DMS79 (cell line): ENCODE measurements at places on chromosomes 11 and 22.

- DNase-seq: no peak
These were observed 82.9 kb downstream of the ETS1 start for GRCh38 chr11:128504486-128504885.

GRCh38 chr22:47000256-47000655 lies 237.8 kb downstream of the TBC1D22A start:
- DNase-seq: no peak

DNA sequence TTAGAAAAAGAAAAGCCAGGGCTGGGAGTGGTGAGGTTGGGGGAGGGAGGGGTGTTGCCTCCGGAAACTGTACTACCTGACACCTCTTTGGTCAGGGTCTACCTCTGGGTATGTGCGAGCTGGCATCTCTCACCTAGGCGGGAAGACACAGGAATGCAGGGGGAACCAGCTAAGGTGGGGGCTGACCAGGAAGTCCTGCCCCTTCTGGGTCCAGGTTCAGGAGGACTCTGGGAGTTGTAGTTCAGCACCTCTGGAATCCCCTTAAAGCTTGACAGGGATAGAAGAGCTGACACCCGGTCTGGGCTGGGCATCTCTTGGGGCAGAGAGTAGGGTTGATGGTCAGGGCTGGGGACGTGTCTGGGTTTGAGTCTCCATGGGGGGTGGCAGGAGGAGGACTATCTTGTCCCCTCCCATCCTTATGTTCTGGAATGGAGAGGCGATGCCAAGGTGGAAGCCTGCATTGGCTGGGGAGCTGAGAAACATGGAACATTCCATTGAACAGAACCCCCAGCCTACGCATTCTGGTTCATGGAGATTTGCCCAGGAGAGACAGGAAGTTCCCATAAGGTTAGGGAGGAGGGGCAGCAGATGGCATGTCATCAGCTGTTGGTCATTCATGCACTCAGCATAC lies 2.1 kb upstream of the KIAA1671 start:
- no peak for DNase-seq

- DNase-seq: no peak
These were observed 97.1 kb downstream of the EXT2 start for GRCh38 chr11:44192462-44193100.

DNA sequence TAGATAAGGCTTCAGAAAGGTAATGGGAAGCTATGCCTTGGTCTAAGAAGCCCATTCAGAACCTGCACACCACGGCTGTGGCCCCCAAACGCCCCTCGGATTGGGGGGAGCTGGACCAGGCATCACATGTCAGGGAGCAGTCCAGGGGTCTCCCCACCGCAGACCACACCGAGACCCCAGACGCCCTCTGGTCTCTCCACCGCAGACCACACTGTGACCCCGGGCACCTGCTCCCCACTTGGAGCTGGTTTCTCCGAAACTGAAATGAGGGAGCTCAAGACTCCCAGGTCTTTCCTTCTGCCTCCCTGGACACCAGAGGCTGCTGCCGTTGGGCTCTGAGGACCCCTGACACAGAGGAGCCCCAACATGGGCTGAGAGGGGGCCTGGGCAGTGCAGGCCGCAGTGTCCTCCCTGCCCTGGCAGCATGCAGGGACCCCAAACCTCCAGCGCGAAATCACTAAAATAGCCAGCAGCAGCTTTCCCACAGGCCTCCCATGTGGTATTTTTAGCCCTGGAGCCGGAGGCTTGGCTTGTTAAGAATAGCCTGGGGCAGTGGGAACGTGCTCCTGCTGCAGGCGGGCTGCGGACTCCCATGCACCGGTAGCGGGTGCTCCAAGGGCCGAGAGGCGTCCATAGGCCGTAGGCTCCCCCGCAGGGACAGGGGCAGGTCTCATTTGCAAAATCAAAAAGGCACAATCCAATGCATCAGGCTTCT lies 7.7 kb downstream of the LINC01488 start:
- DNase-seq: no peak

DNA sequence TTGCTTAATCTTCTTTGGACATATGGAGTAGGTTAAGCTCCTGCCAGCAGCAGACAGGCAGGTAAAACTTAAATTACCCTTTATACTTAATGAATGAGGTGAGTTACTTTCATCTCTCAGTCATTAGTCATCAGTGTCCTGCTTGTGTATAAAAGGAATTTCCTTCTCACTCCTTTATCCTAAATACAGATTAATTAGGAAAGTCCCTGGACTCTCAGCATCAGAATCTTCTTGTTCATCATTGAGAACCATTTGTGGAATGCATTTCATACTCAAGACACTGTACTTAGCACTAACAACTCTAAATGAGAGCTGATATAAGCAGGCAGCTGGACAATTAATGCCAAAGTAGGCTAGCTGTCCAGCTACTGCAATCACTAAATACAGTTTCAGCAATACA lies 630.4 kb downstream of the METTL15 start:
- DNase-seq: no peak

DNA sequence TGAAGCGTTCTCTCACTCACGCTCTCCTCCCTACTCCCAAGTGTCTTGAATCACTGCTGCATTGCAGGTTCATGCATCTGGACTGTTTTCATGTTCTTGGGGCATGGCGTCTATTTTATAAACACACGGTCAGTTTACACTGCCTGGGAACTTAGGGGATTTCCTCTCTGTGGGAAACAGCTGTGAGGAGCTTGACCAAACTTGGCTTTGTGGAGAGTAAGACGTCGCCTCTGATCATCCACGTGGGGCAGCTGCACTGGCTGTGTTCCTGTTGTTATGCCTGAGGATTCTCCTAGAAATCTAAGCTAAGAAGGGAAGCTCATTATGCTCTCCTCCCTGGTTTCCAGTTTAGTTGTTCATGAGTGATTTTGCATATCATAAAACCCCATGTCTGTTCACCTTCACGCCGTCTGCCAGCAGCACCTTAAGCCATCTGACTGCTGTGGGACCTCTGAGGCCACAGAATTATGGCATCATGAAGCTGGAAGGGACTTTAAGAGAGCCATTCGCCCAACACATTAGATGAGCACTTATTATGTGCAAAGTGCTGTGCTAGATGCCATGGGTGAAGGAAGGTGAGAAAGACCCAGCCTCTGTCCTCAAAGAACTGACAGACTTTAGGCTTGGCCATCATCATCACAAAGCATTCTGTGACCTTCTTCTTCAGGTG lies 38.8 kb upstream of the POU2AF1 start:
- DNase-seq: peak; percentile 86

- DNase-seq: no peak
These were observed 73.4 kb downstream of the WNT7B start for GRCh38 chr22:45903355-45904135.

- no peak for DNase-seq
These were observed 33.0 kb downstream of the FAM168A start for GRCh38 chr11:73564903-73565302.

GRCh38 chr11:28666632-28667031 lies 558.4 kb downstream of the METTL15 start:
- no peak for DNase-seq

GRCh38 chr11:110133160-110133559 lies 40.0 kb downstream of the ZC3H12C start:
- no peak for DNase-seq

DNA sequence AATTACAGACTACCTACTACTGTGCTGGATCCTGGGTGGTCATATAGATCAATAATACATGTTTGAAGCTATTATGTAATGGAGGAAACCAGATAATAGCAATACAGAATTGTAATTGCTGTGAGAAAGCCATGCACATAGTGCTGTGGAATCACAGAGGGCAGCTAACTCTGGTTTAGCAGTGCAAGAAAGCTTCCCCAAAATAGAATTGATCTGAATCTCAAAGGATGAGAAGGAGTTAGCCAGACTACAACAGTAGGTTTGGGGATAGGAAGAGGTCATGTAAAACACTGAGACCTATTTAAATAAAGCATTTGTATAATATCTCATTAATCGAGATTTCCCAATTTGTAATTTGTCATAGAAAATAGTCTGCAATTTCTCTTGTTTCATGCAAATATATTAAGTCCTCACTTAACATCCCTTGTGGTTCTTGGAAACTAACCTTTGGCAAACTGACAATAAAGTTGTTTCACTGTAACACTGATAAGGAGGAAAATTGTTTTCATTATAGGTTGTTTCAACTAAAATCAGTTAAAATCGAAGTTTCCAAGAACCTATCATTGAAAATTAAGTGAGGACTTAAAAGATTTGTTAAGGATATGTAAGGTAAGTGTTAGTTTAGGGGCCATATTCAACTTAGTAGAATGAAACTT lies 7.6 kb downstream of the C11orf58 start:
- DNase-seq: no peak

GRCh38 chr11:119673052-119673758 lies 55.8 kb downstream of the NECTIN1 start:
- DNase-seq: peak; percentile 36

DNA sequence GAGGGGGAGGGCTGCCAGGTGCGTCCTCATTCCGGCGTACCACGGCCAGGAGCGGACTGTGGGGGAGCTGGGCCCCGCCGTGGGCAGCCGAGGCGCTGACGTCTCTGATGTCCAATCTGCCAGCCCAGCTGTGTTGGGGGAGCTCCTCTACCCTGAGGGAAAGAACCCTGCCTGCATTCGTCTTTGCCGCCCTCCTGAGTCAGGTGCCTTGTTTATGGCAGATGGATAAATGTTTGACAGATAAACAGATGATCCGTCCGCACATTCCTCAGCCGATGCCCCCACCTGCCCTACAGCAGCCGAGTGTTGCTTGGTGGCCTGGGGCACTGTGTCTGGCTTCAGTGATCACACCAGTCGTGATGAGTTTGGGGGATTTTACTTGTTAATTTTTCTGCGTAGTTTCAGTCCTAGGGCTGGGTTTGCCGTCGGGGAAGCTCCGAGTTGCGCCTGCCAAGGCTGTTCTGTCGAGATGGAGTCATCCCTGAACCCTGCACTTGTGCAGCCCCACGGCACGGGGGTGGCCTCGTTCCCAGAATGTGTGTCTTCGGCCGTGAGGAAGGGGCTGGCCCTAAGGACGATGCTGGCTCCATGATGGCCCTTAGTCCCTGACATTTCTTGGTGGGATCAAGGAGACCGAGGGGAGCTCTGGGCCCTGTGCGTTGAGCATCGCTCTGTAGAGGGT lies 1083.9 kb downstream of the BRD1 start:
- DNase-seq: no peak

DNA sequence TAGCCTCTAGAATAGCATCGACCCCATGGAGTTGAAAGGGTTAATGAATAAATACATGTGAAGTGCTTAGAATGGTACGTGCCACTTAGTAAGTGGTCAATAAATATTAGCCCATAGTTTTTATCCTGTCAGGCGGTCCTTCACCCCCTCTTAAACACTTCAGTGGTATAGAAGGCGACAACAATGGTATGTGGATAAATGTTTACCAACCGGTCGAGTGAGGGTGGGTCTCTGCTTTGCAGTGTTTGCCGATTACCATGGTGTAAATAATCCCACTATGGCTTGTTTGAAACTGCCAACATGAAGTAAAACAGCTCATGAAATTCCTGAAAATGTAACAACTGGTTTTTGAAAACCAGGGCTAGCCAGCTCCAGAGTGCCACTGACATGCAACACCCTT lies 541.2 kb downstream of the BUD13 start:
- DNase-seq: peak; percentile 17

- peak; percentile 86 for DNase-seq
These were observed 12.7 kb upstream of the TMA7B start for GRCh38 chr22:39947220-39948216.

DNA sequence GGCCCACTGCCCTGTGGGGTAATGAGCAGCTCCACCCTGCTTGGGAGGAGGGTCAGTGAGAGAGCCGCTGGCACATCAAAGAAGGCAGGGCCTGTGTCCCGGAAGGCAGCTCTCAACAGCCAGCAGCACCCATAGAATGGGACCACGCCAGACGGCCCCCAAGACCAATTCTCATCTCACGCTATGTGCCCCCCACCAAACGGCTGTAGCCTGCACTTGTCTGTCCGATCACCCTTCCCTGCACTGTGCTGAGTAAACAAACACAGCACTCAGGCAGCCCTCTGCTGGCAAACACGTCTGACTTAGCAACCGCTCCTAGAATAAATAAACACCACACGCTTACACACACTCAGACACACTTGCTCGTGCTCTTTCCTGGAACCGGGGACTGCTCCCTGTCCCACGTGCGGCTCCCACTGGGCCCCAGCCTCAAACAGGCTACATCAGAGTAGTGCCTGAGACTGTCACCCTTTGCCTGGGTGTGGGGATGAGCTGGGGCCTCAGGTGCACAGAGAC lies 53.2 kb upstream of the CDON start:
- peak; percentile 98 for DNase-seq

DNA sequence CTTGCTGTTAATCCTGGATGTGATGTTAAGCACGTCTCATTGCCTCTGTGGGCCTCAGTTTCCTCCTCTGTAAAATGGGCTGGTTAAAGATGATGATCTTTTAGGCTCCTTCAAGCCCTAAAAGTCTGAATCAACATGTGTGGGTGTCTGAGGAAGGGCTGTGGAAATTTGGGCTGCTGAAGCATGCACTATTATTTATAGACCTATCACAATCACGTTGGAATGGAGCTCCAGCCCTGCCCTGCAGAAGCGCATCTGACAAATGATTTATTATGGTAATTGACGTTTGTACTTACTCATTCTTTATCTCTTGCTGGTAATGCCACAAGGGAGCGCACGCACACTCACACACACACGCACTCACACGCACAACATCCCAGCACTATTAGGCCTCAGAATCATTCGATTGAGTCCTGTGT lies 20.4 kb downstream of the P2RX3 start:
- no peak for DNase-seq

- no peak for DNase-seq
These were observed 4.2 kb upstream of the FAM118A start for GRCh38 chr22:45305456-45306075.

- no peak for DNase-seq
These were observed 540.7 kb upstream of the CADM1 start for GRCh38 chr11:116044941-116045340.

- no peak for DNase-seq
These were observed 15.0 kb upstream of the MUC15 start for GRCh38 chr11:26587073-26587472.

- DNase-seq: no peak
These were observed 14.2 kb downstream of the TRMU start for GRCh38 chr22:46349681-46350080.

- no peak for DNase-seq
These were observed 19.7 kb downstream of the SLC37A2 start for GRCh38 chr11:125082611-125083311.

DNA sequence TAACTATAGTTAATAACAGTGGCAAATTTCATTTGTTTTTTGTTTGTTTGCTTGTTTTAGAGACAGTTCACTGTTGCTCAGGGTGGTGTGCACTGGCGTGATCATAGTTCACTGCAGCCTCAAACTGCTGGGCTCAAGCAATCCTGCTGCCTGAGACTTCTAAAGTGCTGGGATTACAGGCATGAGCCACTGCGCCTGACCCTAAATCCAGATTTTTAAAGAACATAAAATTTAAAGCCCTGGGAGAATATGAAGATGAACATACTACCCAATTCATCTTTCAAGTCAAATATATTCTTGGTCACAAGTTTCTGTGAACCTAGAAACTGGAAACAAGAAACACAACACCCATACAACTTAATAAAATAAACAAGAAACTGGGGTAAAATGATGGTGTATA lies 28.1 kb downstream of the RRAS2 start:
- no peak for DNase-seq

- DNase-seq: no peak
These were observed 21.5 kb downstream of the BIRC2 start for GRCh38 chr11:102368472-102368871.
